Stimulated activated naive CD8-positive, alpha-beta T cell treated with anti-CD3 and anti-CD28 coated beads, Interleukin-15, Interleukin-2, amounts not matched to agents 100 U/mL and 50 U/mL, for 24 hours (primary cell): ENCODE measurements at places on chromosomes 7 and 10.
A peak's percentile ranks its signal among the peaks of the same experiment; 100 is the strongest.

GRCh38 chr7:13262929-13263530 is 575.6 kb downstream of the ARL4A start:
- DNase-seq, result no peak

GRCh38 chr10:86346799-86347665 is 19.6 kb downstream of the GRID1 start:
- no peak for DNase-seq

DNA sequence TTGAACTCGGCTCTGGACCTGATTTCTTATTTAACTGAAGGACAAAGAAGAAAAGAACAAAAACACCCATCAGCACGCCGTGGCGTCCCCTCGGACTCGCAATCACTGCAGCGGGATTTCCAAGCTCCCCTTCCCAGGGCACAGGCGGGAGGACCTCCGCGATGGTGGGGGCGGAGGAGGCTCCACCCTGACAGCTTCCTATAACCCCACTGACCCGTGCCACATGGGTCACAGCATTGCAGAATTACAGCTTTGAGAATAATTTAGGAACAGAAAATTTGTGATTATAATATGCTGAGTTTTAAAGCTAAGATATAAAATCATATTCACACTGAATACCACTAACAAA is 129.7 kb upstream of the SEC61G start:
- no peak for DNase-seq

GRCh38 chr7:26714006-26714405 is 150.4 kb downstream of the SKAP2 start:
- no peak for DNase-seq

GRCh38 chr7:123929655-123930054 is 4.6 kb downstream of the SPAM1 start:
- DNase-seq, result no peak

DNA sequence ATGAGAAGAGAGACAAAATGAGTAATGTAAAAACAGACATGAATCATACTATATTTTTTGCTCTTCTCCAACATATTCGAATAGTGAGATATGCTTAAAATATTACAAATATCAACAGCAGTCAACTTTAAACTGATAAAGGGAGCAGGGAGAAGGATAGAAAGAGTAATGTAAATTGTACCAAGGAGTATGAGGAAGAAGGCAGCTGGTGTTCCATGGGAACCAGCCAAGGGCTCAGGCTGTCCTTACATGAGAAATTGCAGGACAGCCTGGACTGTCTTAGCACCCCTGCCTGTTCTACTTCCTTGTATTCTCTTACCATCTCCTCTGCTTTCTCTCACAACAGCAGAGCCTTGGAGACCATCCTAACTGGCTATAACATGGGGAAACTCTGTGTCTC is 128.7 kb downstream of the TSPAN12 start:
- no peak for DNase-seq

DNA sequence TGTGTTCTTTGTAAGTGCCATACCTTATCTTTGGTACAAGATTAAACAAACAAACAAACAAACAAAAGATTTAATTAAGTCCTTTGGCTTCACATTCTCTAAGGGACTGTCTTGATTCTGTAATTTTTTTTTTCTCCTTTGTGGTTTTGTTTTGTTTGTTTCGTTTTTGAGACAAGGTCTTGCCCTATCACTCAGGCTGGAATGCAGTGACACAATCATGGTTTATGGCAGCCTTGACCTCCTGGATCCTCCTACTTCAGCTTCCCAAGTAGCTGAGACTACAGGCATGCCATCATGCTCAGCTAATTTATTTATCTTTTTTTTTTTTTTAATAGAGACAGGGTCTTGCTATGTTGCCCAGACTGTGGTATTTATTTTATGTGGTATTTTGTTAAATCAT is 165.8 kb downstream of the LRRC4 start:
- no peak for DNase-seq

GRCh38 chr7:101173752-101174244 is 6.3 kb downstream of the NAT16 start:
- DNase-seq, result peak; percentile 77

DNA sequence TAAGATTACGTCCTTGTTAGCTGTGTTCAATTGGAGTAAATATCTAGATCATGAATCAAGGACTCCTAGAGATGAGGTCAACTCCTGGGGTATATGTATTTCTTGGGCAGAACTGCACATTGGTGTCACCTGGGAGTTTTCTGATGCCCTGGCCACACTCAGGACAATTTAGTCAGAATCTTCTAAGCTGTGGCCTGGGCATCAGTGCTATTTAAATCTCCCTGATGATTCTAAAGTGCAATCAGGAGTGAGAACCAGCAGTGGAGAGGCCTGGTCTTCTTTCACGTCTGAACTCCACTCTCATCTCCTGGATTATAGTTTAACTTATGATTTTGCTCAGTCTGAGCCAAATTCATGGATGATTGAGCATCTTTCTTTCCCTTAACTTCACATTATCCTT is 218.0 kb downstream of the BMPER start:
- no peak for DNase-seq

DNA sequence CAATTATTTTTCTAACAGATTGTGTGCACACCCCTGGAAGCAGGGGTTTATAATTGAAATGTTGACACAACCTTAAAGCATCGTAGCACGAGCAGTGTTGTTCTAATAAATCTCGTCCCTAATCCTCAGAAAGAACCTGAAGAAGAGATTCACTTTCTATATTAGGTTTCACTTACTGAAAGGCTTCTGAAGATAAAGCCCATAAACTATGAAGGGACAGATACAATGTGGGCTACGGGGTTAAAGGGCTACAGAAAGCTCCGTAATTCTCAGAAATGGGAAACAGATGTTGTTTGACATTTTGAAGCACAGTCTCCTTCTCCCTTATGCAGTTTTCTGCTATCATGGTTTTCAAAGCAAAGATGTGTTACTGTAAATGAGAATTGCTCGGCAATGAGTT is 479.6 kb downstream of the GATA3 start:
- no peak for DNase-seq

- no peak for DNase-seq
Observed at GRCh38 chr7:106729720-106730385, 68.9 kb upstream of the CCDC71L start.

DNA sequence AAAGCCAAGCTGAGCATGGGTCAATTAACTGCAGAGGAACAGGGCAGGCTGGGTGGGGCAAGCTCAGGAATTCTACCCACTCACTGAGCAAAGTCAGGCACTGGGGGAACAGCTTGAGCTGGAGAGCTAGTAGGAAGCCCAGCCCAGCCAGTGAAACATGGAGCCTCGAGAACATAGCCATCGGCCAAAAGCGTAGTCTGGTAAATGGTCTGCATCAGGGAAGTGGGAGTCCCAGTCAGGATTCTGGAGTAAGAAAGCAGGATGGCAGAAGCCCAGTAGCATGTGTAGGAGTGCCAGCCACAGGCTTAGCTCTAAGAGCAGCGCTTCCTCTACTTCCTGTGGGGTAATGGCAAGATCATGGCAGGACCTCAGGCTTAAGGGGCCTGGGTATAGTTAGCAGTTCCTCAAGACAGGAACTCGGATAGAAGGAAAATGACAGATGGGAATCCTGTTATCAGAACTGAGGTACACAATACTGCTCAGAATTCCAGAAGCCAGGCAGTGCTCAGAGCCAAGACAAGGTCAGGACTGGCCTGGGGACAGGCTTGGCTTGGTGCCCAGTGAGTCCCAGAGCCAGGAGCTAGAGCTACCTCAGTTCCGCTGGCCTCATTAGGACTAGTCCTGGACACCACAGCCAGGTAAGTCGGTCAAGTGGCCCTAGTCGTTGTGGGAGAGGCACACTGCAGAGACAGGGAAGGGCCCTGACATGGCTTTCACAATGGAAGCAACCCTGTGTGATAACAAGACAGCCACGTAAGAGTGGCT is 65.4 kb upstream of the MXI1 start:
- no peak for DNase-seq

GRCh38 chr10:95341716-95342130 is 50.9 kb upstream of the PDLIM1 start:
- DNase-seq, result no peak

- no peak for DNase-seq
Observed at GRCh38 chr7:13420726-13421125, 568.7 kb downstream of the ETV1 start.

DNA sequence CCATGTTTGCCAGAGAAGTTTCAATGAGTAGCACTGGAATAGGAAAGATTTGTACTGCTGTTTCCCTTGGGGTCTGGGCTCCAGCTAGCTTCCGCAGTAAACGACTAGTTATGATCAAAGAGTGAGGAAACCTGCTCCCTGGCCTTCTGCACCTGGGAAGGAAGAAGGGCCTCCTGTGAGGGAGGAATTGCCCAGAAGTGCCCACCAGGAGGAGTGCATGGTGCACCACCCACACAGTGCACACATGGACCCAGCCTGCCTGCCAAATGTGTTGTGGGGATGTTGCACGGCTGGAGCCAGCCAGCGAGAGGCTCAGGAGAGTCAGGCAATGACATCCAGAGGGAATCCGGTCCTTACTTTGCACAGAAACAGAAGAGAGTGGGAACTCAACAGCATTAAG is 27.0 kb upstream of the FAM107B start:
- DNase-seq, result no peak

GRCh38 chr10:77101341-77101740 is 536.3 kb downstream of the KCNMA1 start:
- DNase-seq, result no peak

DNA sequence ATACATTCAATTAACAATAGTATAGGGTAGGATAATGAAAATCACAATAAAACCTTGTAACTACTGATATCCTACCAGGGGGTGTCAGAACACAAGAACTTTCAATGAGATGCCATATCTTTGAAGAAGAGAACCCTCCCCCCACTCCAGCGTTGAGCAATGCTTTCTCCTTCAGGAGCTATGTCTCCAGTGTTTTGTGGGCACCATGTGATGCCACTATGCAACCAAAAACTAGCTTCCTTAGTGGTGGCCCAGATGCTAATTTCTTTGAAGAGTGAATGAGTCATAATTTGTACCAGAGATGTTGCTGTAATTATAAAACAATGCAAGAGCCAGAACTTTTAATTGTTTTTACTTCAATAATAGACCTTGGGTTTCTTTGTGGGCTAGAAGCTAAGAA is 76.0 kb upstream of the ADO start:
- DNase-seq, result no peak

DNA sequence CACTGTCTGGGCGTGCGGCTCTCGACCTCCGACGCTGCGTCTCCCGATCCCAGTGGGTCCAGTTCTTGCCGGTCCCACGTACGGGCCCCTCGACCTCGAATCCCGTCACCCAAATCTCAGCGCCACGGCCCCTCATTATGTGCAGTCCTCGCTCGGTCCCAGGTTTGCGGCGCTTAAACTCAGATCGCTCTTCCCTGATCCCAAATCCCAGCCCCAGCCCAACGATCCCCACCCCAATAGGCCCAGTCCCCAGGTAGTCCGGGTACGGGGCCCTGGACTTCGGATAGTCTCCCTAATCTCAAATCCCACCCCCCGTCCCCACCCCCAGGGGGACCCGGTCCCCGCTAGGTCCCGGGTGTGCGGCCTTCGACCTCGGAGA is 666 bp downstream of the HNRNPF start:
- DNase-seq, result no peak
